Brain pericyte (primary cell): ENCODE measurements at places on chromosomes 11 and 22.

- no peak for DNase-seq
Observed at GRCh38 chr11:45671246-45672171, 6.1 kb upstream of the CHST1 start.

DNA sequence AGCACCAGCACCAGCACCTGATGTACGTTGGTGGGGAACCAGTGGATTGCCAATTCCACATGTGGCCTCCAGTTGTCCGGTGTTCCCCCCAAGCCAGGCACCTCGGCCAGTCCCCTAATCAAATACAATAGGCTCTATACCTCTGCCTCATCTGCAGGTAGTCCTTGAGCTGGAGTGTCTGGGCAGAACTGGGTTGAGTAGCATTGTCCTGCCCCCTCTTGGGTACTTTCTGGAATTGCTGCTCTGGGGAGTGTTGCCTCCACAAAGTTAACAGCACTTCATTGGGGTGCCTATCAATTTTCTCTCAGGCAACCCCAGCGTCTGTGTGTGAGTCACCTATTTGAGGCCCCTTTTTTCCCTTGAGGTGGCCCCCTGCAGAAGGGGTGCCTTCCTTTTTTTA is 413.0 kb upstream of the LARGE1 start:
- no peak for DNase-seq

DNA sequence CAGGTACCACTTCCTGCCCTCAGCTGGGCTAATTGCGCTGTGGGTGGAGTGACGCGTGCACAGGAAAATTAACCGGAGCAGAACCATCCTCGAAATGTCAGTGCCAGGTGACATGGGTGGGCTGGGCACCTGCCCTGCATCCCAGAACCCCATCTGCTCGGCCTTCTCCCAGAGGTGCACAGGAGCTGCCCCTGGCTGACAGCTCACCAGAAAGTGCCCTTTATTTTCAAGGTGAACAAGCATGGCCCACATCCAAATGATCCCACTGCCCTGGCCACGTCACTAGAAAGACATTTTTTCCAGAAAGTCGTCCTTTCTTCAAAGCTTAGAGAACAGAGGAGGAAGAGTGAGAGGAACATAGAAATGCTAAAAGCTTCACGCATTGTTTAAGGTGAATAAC is 4.1 kb upstream of the ELFN2 start:
- DNase-seq, result no peak

- no peak for DNase-seq
Observed at GRCh38 chr11:9512370-9513019, 51.7 kb downstream of the ZNF143 start.

DNA sequence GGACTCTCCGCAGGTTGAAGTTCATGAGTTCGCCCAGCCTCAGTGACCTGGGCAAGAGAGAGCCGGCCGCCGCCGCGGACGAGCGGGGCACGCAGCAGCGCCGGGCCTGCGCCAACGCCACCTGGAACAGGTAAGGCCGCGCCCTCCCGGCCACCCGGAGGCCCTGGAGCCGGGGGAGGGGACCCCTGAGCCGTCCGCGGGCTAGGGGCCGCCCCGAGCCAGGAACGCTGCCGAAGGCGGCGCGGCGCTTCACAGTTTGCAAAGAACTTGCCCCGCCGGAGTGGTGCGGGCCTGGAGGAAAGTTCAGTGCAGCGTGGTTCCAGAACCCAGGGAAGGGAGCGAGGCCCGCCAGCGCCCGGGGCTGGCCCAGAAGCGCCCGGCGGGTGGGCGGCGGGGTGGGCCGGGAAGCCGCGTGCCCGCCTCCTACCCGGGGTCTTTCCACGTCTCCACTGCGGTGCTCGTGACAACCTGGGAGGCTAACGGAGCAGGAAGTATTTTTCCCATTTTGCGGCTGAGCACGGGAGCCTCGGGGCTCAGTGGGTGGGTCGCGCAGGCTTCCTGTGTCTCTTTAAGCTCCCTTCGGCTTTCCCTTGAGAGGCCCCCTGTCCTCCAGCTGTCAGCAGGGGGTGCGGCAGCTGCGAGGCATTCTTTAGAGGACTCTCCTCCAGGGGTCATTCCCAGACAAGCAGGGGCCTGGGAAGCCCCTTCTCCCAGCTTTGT is 635 bp downstream of the PRR5 start:
- DNase-seq, result no peak

- no peak for DNase-seq
Observed at GRCh38 chr11:119993722-119994121, 144.2 kb downstream of the TRIM29 start.

DNA sequence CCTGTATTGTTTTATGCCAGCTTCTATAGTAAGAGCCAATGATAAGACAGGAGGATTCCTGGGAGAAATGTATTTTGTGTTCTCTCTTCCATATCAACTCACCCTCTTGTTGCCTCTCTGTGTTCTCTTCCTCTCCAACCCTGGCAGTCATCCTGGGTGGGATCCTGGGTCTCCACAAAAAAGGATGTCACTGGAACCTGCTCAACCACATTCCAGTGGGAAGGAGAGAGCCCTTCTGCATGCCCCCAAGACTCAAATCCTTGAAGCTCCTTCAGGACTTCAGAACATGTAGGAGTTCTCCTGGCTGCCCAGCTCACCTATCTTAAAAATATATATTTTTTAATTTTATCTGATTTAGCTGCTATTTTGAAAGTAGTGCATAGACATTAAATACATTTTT is 26.1 kb downstream of the APOL6 start:
- no peak for DNase-seq

DNA sequence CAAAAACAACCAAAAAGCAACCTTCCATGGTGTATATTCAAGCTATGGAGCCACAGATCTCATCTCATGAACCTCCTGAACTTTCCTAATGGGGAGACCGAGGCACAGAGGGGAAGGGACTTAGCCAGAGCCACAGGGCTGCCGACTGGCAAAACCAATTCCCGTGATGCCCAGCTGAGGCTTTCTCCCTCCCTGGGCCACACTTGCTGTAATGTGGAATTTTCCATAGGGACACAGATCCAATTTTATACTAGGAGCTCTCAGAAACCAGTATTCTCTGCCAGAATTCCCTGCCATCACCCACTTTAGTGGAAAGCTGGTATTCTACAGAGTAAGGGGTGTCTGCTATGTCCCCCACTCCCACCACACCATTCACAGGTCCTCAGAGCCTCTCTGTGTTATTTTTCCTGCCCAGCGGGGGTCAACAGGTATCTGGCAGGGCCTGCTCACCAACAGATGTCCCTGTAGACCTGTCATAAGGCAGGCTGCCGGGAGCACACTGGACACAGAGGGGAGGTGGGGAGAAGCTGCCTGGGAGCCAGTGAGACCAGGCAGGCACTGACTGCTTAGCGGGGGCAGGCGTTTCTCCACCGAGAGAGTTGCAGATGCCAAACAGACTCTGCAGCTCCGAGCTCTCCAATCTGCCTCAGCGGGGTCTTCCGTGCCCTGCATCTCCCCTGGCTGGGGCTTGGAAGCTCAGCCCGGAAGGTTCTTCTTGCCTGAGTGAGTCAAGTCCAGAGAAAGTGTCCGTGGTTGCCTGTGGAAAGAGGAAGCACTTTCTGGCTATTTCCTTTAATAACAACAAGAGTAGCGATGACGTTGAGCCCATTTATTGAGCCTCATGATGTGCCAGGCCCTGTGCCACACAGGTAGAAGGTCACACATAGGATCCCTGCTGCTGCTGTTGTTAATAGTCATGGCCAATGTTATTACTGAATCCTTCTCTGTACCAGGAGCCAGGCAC is 26.3 kb downstream of the RPS6KA4 start:
- no peak for DNase-seq

GRCh38 chr11:68373189-68373814 is 60.9 kb downstream of the LRP5 start:
- no peak for DNase-seq

- DNase-seq, result no peak
Observed at GRCh38 chr11:61587951-61588727, 7.3 kb upstream of the SYT7 start.

- no peak for DNase-seq
Observed at GRCh38 chr11:34904421-34904955, 11.7 kb downstream of the APIP start.

DNA sequence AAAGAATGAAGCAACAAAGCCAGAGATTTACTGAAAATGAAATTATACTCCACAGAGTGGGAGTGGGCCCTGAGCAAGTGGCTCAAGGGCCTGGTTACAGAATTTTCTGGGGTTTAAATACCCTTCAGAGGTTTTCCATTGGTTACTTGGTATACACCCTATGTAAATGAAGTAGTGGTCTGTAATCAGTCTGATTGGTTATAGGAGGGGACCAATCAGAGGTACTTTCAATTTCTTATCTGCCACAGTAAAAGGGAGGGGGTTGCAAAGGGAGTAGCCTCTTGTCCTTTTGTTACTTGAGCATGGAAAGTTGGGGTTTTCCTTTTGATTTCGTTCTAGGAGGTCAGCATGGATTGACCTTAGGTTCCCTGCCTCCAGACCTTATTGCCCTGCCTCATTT is 63.5 kb downstream of the ATM start:
- DNase-seq, result no peak

- DNase-seq, result no peak
Observed at GRCh38 chr11:128200467-128200866, 386.9 kb downstream of the ETS1 start.

GRCh38 chr11:19874266-19874665 is 161.6 kb downstream of the NAV2 start:
- no peak for DNase-seq

DNA sequence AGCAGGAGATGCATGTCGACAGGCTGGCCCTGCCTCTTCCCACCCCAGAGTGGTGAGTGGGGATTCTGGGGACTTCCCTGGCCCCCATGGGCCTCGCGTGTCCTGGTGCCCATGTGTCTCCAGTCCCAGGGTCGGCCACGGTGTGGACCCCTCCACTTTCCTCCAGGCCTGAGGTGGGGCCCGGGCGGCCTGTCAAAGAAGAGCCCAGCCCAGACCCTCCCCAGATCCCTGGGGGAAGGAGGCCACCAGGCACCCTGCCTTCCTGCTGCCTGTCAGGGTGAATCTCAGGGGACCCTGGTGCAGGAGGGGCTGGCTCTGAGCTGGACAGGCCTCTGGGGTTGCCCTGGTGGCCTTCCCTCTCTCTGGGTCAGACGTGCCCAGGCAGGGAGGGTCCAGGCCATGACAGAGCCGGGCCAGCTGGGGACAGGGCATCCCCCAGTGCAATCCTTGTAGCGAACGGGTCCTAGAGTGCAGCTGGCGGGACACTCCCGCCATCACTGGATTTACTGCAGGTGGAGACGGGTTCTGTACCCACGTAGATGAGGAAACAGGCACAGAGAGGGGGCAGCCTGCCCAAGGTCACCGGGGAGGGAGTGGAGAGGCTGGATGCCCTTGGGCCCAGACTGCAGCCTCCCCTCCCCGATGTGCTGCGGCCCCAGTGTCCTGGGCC is 13.5 kb upstream of the MUC6 start:
- DNase-seq, result no peak

DNA sequence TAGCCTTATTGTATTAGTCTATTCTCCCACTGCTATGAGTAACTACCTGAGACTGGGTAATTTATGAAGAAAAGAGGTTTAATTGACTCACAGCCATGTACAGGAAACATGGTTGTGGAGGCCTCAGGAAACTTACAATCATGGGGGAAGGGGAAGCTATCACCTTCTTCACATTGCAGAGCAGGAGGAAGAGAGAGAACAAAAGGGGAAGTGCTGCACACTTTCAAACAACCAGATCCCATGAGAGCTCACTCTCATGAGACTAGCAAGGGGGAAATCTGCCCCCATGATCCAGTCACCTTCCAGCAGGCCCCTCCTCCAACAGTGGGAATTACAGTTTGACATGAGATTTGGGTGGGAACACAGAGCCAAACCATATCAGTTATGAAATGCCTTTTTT is 179.4 kb downstream of the ARHGAP42 start:
- no peak for DNase-seq

DNA sequence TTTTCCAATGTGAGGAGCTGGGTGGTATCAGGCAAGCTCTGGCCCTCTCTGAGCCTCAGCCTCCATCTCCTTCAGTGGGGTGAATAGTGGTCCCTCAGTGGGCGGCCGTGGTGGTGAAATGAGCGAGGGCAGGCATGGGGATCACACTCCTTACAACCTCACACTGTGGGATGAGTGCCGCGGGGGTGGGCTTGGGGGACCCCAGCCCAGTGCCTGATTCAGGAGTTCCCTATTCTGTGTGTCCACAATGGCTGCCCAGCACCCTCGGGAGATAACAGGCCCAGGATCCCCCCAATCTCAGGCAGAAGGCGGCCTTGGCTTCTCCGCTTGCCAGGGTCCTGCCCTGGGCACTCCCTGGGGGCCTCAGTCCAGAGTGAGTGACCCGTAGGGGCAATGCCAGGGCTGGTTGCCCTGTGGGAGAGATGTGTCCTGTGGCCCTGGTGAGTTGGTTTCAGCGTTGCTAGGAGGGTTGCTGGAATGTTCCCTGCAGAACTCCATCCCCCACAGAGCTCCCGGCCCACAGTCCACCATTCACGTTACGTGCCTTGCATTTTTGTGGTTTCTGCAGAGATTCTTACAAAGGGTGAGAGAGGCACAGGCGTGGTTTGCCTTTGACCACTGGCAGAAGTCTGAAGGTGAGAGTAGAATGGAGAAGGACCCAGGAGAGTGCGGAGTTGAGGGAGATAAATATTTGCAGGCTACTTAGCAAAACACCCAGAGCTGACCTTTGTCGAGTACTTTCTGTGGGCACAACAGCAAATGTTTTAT is 2.9 kb downstream of the ALDH3B1 start:
- DNase-seq, result peak; percentile 57

GRCh38 chr22:37018815-37019308 is 385 bp downstream of the TST start:
- DNase-seq, result no peak

DNA sequence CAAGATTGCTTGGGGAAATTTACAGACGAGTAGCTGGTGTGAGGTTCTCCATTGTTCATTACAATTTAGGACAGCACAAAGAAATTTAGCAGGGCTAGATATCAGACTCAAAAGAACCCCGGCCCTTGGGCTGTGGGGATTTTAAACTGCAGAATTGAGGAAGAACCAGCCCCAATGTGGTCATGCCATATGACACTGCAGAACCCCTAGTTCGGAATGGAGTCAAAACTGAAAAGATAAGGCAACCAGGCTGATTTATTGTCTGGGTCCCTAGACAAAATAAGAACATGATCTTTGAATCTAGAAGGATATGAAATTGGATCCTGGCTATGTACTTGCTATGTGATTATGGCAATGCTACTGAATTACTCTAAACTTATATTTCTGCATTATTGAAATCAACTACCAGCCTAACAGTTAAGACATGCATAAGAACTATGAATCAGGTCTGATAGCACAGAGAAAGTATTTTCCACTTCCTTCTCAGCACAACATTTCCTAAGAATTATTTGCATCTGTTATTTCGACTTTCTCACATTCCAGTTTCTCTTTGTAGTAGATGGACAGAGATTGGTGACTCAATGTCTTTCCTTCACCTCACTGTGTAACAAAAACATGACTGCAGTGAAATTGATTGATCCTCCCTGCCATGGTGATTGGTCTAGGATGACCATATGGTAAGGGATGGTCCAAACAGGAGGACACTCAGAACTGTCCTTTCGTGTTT is 13.2 kb downstream of the MMP3 start:
- no peak for DNase-seq

GRCh38 chr11:117807482-117808327 is 10.7 kb upstream of the DSCAML1 start:
- DNase-seq, result no peak
